ENCODE measurements at places on chromosomes 13 and 19.
A peak's percentile ranks its signal among the peaks of the same experiment; 100 is the strongest.

DNA sequence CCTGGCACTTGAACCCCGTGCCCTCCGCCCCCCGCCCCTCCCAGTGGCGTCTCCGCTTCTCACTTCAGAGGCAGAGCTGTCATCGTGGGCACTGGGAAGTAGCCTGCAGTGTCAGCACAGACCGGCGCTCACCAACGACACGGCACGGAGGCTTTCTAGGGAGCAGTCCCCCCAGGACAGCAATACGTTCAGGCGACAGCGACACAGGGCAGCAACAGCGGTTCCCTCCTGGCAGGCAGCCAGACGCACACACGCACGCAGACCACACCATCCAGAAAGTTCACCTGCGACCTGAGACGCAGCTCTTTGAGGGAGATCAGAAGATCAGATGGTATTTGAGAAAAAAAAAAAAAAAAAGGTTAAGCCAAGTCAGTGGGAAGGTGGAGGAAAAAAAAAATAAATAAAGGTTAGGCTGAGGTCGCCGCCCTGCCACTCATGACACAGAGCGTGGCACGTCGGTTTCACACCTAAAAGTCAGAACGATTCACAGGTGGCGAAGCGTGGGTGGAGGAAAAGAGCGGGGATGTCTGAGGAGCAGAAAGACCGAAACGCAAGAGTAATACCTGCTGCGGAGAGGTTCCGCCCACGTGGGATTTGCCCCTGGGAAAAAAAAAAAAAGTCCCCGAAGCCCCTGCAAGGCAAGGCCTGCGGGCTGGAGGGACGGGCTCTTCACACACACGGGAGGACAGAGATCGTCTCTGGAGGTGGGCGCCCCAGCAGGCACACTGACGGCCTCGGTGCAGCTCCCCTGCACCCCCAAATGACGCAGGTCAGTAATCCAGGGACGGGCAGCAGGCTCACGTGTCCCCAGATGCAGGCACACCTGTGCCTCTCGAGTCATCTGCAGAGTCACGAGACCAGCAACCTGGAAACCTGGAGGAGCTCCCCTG is 94.5 kb downstream of the GNG7 start:
- DNase-seq = no peak

GRCh38 chr19:38252385-38252784 is 3.8 kb downstream of the PPP1R14A start:
- DNase-seq = no peak

DNA sequence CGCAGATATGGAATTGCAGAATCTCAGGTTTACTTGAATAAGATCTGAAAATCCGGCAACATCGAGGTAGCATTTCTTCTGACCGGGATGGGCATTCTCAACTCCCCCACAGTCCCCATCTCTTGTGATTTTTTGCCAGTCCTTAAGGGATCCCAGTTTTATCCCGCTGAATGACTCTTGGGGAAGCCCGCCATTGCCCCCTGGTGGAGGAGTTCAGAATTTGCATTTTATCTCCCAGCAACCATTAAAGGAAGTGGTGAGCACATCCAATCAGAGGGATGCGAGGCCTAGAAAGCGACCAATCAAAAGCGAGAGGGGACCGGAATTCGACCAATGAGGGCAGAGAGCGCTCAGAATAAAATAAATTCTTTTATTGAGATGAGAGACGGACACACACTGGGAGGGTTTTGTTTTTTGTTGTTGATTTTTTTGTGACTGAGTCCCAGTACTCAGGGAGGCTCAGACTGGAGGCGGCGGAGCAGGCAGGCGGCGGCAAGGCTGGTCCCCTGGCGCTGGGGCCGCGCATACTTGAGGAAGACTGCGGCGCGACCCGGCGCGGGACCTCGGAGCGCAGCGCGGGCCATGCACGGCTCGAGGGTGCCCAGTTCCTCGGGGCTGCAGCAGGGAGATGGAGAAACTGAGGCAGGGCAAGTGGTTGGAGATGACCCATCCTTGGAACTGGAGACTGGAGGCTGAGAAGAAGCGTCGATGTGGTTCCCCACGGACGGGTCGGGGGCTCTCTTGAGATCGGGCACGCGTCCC is 3.9 kb upstream of the TTC9B start:
- peak; percentile 83 for DNase-seq

GRCh38 chr13:21528616-21529015 is 69.5 kb upstream of the ZDHHC20 start:
- no peak for DNase-seq

GRCh38 chr13:27504868-27505194 is 54.5 kb upstream of the MTIF3 start:
- no peak for DNase-seq

DNA sequence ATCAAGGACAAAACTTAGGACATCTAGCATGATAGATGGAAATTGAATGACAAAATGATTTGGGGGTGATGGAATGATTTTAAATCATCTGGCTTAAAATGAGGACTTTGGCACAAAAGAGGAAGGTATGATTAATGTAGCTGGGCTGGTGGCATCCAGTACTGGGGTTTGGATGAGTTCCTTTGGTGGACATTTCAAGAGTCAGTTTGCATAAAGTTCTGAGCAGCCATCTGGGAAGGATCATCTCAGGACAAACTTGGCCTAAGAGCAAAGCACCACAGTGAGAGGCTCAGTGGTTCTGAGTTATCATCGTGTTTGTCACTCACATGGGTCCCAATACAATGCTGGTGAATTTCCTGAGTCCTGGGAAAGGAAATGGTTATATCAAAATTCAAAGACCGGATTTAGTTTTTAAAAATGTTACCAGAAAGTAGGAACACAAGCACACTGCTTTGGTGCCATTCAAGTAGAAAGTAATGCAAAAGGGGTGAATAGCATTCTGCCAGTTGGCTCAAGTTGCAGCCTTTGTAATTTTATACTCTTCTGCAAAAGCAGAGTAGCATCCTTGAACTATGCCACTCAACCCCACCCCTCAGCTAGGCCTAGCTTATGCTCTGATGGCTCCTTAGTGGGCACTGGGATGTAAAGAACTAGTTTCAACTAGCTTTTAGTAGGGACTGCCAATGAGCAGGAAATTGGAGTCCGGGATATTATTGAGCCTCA is 219.0 kb downstream of the COG6 start:
- no peak for DNase-seq

- no peak for DNase-seq
Observed at GRCh38 chr19:30785458-30786137, 413.4 kb downstream of the ZNF536 start.

- DNase-seq = no peak
Observed at GRCh38 chr13:32228330-32229041, 86.7 kb downstream of the ZAR1L start.

- no peak for DNase-seq
Observed at GRCh38 chr13:101576455-101576854, 124.0 kb downstream of the ITGBL1 start.

GRCh38 chr19:13212759-13213330 is 62.6 kb downstream of the IER2 start:
- DNase-seq = no peak

DNA sequence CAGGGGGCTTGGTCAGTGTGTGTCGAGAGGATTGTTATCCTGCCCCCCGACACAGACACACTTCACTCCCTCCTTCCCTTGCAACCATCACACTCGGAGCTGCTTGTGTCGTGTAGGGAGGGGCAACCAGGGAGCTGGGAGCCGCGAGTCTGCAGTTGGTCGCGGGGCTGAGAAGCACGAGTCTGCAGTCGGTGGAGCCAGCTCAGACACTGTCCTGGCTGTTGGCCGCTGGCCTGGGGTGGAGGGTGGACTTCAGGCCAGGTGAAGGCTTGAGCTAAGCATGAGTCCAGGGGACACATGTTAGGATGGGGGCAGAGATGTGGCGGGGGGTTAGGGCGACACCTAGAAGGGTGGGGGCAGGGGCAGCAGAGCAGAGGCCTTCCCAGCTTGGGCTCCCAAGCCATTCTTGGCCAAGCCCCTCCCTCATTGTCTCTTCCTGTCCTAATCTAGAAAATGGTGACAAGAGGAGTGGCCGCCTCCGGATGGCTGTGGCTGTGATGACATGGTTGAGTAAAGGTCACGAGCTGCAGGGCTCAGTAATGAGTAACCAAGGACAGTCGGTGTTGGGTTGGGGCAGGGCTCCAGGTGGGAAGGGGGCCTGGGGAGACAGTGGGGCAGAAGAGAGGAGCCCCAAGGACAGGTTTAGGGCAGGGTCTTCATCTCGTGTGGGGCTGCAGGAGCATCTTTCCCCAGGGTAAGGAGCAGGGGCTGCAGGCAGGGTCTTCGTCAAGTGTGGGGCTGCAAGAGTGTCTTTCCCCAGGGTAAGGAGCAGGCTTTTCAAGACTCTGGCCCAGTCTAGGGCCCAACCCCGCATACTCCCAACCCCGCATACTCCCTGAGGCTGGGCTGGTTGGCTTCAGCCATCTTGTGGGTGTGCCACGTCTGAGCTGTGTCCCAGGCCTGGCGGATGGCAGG is 8.6 kb downstream of the PPP5C start:
- no peak for DNase-seq

DNA sequence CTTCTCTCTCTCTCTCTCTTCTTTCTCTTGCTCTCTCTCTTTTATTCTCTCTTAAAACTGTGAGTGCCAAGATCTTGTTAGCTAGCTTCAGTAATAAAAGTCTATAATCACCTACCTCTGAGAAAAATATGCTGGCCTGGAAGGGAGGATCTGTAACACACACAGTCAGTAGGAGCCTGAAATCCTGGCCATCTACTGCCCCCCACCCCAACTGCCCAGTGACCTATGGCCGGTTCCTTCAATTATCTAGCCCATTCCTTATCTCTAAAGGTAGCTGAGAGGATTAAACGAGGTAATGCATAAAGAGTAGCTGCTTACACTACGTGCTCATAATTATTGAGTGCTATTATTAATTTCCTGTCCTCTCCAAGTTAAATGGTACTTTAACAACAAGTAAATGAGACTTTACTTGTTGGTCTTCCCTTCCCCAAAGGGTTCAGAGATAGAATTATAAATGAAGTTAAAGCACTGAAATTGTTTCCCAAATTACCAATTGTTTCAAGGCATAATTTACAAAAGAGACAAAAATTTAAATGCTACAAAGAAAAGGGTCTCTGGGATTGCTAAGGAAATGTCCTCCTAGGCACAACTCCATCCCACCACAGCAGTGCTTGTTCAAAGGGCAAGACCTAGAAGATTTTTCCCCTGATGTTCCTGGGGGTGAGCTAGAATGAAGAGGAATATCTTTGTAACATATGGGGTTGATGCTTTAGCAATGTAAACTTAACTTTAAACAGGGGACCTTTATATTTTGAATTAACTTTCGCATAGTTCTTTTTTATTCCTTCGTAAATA is 1.8 kb downstream of the LCP1 start:
- no peak for DNase-seq

GRCh38 chr19:30161770-30162169 is 210.4 kb upstream of the ZNF536 start:
- DNase-seq = no peak

- no peak for DNase-seq
Observed at GRCh38 chr19:52959613-52960295, 2.9 kb downstream of the ZNF816 start.

DNA sequence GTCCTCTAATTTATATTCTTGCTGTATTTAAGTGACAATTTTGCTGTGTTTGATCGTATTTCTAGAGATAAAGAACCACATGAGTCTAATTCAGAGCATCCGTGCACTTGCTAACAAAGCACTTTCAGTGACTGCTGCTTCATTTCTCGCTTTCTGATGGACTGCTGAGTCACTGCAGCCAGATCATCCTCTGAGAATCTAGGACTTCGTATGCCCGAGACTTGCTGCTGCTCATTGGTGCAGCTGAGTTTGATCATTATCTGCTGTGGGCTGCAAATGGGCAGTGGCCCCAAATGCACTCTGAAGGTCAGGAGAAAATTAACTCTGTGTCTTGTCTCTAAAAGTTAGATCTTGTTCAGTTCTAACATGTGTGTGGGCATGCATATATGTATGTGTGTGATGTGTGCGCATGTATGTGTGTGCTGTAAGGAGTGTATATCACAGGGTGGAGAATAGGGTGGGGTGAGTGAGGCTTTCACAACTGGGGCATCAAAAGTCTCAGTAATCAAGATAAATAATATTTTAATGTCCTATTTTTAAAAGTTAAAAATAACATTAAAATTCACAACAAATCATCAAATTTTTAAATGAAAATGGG is 342.6 kb downstream of the MTUS2 start:
- no peak for DNase-seq

GRCh38 chr19:11242864-11243797 is 3.7 kb downstream of the ANGPTL8 start:
- peak; percentile 89 for DNase-seq

DNA sequence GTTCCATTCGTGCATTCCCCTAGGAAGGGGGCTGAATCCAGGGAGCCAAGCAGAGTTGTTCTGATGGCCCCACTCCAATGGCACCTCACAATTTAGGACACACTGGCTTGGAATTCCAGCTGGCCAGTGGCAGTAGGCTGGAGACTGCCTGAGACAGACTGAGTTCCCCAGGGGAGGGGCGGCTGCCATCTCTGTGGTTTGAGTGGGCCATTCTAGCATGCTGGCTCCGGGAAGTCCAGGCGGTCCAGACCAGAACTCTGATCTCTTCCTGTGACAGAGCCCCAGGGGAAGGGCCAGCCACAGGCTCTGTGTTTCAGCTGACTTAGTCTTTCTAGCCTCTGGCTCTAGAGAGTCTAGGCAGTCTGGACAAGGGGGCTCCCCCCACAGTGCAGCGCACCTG is 29.5 kb upstream of the SLC7A1 start:
- no peak for DNase-seq

- peak; percentile 99 for DNase-seq
Observed at GRCh38 chr19:9785367-9786331, 17.1 kb upstream of the ZNF846 start.

DNA sequence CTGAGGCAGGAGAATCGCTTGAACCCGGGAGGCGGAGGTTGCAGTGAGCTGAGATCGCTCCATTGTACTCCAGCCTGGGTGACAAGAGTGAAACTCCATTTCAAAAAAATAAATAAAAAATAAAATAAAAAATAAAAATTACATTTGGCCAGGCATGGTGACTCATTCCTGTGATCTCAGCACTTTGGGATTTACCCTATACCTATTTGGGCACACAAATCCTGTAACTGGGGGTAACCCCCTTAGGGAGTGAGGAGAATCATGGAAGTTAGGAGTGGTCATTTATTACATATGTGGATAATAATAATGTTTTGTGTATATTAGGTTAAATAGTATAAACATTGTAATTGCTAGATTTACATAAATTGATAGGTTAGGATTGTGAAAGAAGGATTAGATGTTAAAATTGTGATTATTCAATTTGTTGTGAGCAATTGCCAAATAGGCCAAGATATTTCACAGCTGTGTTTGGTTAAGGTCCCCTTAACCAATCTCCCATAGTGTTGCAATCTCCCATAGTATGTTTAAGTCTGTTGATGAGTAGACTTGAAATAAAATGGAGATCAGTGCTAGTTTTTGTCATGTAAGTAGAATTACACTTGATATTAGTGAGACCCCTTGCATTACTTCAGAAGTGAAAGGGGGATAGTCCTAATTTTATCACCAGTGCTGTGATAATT is 30.7 kb downstream of the ZNF844 start:
- DNase-seq = no peak
